ENCODE measurements at places on chromosomes 7 and 10.
A peak's percentile ranks its signal among the peaks of the same experiment; 100 is the strongest.

DNA sequence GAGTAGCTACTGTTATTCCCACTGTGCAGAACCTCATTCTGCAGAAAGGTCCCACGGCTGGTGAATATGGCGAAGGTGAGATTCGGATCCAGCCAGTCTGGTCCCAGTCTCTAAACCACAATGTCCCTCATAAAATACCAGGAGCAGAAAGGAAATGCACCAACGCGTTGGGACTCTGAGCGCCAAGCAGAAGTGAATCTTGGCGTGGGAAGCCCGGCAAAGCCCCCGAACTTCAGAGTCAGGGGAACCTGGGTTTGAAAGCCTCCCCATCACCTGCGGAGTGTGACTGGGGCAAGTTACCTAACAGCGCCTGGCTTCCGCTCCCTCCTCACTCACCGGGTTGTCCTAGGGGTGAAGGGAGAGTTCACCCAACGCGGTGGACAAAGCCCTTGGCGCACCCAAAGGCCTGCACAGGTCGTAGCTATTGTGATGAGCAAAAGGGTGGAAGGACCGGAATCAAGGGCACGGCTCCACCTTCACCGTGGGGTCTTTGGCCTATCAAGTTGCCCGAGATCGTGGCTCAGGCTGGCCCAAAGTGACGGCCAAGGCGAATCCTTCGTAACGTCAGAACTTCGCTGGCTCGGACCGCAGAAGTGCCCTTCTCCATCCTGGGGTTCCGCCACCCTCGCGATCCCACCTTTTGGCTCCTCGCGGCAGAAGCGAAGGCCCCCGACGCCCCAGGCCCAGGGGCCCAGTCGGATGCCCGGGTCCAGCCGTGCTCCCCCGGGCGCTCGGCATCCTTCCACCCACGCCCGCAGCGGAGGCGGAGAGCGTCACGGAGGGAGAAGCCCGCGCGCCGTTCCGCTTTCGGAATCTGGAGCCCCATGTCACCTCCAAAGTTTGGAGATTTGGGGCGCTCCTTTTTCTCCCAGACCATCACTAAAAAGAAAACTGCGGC, 811 bp downstream of the RGS10 start:
- peak; percentile 78 for DNase-seq

DNA sequence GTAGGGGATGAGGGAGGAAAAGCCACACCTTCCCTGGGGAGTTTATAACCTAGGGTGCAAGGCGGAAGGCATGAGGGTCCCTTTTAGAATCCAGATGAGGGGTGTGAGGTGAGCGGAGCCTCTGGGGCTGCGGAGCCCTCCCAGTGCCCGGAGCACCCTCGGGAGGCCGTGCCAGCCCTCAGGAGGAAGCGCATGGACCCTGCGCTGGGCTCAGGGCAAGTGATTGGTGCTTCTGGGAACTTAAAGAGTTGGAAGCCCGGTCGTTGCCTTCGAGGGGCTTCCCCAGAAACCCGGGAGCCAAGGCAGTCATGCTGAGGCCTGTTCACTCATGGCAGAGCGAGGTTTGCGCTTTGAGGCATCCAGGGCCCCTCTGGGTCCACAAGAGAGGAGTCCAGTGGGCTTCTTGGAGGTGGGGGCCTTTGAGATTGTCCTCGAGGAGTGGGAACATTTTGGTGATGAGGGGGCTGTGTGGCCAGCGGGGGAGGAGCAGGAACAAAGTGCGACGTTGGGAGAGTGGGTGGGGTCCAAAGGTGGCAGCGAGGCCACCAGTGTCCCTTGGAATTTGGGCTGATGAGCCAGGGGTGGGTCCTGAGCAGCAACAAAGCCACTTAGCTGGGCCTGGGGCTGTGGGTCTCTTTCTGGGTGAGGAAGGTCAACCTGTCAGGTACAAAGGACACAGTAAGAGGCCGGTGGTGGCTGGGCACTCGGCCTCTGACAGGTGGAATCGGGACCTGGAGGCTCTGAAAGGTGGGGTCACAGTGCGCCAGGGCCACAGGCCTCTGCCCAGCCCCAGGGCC, 79.9 kb downstream of the MKI67 start:
- DNase-seq: no peak

DNA sequence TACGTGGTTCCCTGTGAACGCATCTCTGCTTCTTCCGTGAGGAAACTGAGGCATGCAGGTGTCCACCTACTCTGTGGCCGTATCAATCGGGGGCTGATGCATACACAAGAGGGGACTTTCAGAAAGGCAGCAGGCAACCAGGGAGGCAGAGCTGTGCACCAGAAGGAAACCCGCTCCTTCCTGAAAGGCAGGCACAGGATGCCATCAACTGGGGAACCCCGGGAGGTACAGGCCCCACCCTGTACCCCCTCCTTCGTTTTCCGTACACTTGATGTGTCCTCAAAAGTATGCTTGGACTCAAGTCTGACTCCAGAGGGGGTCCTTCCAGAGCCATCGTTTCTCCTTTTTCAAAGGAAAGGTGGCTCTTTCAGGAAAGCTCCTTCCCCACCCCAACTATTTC, 59.5 kb downstream of the ASB13 start:
- DNase-seq: no peak

DNA sequence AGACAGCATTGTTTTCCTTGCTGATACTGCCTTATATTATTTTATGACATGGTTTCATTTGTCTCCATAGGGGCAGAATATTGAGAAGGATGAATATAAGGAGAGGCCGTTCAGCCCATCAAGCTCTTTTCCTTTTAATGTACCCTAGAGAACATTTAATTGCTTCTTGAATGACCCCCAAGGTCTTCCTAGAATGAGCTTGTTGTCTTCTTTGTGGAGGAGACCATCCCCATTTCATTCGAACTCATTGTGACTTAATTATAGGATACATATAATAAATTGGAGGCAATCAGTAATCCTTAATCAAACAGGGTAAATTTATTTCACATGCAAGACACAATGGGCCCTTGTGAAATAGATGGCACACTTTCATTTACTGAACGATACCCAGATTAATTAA, 231.3 kb downstream of the MDFIC start:
- DNase-seq: no peak

DNA sequence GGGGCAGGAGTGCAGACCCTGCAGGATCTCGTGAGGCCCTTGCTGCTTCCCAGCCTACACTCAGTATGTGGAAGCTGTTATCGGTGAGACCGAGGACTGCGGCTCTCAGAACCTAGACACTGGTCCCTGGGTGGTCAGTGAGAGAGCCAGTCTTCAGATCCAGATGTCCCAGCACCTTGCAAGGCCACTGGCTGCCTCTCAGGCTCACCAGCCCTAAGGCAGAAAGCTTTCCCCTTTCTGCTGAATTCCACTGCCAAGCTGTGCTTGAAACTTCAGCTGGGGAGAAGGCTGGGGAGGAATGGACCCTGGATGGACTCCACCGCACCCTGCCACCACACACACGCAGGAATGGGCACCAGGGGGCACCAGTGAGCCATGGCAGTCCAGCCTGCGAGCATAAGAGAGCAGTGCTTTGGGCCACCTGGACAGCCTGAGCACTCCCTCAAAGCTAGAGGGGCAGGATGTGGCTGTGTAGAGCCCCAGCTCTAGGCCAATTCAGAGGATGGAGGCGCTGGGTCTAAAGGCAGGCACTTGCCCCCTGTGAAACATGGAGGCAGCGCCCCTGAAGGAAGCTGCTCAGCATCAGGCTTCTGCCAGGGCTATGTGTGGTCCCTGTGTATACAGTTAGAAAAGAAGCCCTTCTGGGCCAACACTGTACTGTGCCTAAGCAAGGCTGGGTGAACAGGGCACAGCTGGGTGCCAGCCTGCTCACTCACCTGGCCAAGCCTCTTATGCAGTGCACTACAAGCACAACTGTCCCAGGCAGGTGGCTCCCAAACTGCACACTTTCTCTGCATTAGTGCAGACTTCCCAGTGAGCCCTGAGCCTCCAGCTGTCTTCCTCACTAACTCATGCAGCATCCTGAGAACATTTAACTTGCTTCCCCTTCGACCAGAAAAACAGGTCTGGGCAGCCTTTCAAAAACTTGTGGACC, 21.6 kb downstream of the TMEM72 start:
- DNase-seq: peak; percentile 96

Data from stimulated activated CD8-positive, alpha-beta memory T cell treated with anti-CD3 and anti-CD28 coated beads, Interleukin-4, amount 100 ng/mL, for 48 hours (primary cell).